GM12891 (cell line): ENCODE measurements at places on chromosomes 2 and 18.

DNA sequence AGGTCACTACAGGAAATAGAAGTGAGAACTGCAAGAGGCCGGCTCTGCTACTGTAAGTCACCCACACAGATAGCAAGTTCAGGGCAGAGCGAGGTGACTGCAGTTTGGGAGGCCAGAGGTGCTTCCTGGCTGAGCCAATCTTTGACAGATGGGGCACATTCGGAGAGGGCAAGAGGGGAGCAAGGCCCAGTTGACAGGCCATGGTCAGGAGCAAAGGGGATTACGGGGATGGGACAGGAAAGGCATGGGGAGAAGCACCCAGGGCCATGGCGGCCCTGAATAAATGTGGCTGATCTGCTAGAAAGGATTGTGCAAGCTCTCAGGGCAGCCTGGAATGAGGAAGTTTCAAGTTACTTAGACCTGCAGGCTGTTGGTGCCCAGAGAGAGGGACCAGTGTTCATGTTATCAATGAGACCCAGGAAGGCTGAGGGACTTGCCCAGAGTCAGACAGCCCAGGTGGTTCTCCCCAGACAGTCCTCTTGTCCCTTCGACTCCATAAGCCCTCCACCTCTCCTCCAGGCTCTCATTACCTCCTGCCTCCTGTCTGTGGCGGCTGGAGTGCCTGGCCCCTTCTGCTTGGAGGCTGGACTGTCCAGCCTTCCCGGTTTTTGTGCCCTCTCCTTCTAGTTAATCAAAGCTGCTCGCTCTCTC, 123.3 kb downstream of the CTIF start:
- DNase-seq, result no peak

DNA sequence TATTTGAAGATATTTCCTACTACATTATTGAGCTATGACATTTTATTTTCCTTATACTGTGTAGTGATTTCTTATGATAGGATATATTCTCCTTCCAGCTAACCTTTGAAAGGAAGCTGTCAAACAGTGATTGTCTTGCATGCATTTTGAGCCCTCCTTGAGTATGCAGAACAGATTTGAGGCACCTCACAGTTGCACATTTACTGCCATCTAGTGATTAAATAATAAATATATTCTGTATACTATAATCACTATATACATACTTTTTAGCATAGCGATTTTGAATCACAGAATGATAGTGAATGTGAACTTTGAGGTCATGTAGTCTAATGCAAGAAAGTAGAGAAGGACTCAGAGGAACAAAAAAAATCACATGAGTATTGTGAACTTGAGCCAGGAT, 268.4 kb upstream of the CDH19 start:
- DNase-seq, result no peak

- DNase-seq, result no peak
These were observed 130.7 kb downstream of the MREG start for GRCh38 chr2:215882689-215883088.

- peak; percentile 70 for DNase-seq
These were observed at the start of gene ATP5F1A for GRCh38 chr18:46097801-46098615. Gene ATP5F1A (minus strand): TSS chr18:46098296. CDS start chr18:46098231, 65 bp downstream.

- no peak for DNase-seq
These were observed 2.2 kb downstream of the ITM2C start for GRCh38 chr2:230866756-230867523.
